ENCODE measurements at places on chromosomes 2 and 18.

- no peak for DNase-seq
Observed at GRCh38 chr2:143824791-143825190, 695.1 kb downstream of the ZEB2 start.

GRCh38 chr2:112540906-112541305, 1.4 kb upstream of the POLR1B start:
- no peak for DNase-seq

GRCh38 chr2:168526641-168527040, 70.6 kb downstream of the CERS6 start:
- no peak for DNase-seq

DNA sequence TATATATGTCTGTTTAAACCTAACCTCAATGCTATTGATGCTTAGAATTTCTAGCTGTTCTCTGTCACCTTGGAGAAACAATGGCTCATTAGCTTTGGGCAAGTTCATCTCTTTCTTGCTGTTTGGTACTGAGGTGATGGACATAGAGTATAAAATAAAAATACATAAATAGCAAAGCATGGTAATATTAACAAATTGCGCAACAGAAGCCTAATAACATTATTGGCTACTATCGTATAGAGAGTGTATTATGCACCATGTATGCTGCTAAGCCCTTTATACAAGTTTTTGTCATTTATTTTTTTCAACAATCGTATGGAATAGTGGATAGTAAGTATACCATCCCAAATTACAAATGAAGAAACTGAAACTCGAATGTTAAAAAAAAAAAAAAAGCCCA, 100.1 kb downstream of the ICOS start:
- no peak for DNase-seq

- DNase-seq = no peak
Observed at GRCh38 chr18:49183921-49184320, 233.2 kb upstream of the SMAD7 start.

DNA sequence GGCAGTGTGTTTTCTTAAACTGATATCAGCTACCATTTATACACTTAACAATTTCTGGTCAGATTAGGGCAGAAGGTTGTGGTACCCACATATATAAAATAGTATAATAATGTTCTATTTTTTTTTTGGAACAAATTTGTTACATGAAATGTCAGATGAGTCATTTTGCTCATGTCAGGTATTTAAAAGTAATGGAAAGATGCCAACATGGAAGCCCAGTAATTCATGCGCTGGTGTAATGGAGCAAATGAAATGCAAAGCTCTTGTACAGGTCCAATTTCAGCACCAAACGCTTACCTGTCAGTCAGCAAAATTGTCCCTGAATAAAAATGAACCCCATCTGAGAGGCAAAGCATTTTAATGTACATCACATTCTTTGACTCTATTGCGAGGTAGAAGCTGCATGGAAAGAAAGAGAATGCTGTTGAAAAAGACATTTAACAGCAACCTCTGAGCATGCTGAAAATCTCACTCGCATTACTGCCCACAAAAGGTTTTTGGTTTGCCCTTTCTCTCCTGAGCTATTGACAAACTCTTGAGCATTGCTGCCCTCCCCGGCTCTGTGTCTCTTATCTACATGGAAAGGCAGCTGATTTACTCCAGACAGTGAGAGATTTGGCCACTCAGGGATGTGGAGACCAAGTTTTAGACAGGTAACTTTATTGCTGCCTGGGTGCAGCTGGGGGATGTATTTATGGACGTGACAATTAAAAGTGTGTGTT, 217.5 kb downstream of the CAMKMT start:
- DNase-seq = no peak

DNA sequence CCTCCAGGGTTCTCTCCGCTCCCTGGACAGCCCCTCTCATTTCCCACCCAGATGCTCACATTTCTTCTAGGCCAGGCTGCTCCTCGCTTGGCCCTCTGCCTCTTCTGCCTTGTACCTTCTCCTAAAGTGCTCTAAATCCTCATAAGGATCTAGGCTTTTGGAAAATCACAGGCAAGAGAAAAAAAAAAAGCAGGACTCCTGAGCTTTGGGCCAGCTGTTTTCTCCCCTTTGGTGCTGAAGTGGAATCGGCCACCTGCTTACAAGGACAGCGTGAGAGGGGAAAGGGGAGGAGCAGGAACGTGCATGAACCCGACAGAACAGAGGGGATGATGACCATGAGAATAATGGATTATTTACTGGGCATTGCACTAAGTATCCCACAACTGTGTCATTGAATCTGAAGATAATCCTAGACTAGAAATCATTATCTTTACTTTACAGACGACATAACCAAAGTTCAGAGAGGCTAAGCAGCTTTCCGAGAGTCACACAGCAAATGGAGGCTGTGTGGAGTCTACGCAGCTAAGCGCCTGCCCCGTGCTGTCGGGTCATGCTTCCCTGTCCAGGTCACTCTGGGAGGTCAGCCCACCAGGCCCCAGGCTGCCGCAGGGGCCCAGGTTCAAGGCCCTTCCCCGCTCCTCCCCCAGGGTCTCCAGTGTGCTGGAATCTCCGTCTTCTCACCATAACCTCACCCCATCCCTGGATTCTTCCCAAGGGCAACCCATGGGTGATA, 141.9 kb downstream of the PXDN start:
- no peak for DNase-seq

DNA sequence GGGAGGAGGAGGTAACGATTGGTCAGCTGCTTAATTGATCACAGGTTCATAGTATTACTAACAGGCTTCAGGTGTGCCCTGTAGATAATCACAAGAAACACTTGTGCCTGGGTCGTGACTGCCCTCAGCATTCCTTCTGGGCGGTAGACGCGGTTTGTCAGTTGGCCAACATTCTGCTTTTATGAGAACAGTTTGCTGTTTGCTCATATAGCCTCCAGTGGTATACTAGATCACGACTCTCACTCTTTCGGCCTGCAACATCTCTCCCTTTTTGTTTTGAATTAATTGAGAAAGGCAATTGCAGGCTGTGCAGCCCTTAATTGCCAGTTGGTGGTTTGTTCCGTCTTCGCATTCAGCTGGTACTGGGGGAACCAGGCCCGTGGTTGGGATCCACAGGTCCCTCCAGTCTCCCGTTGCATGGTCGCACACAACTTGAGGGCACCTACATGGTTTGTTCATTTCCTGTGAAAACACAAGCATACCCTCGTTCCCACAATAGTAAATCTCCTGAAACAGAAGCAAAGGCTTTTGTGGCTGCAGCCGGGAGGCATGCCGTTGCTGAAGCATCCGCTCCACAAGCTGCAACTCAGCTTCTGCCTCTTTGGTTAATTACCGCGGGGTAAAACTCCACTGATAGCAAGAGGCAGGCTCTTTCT, 30.3 kb upstream of the GPR17 start:
- no peak for DNase-seq

GRCh38 chr18:54734059-54734458, 94.2 kb upstream of the RAB27B start:
- DNase-seq = no peak

Measured in stimulated activated CD8-positive, alpha-beta memory T cell treated with anti-CD3 and anti-CD28 coated beads, Interleukin-2, amount 100 ng/mL, for 1 hour (primary cell).